ENCODE measurements at places on chromosomes 12 and 14.
A peak's percentile ranks its signal among the peaks of the same experiment; 100 is the strongest.

GRCh38 chr14:76923431-76924370 is 97.5 kb downstream of the LRRC74A start:
- DNase-seq, result no peak

DNA sequence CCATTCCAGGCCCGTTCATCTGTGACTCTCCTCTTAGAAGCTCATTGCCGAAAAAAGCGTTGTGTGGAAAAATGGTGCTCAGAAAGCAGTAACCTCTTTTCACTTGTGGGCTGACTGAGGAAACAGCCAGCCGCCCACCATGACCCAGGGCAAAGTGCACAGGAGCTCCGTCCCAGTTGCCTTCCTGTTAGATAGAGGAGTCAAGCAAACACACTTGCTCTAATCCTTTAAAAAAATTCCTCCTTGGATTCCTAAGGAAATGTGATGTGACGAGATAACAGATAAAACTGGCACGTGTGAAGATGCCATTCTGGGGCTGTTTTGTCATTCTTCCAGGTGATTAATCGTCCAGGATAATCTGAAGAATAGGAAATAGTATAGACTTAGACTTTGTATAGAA is 396.8 kb upstream of the DDHD1 start:
- no peak for DNase-seq

DNA sequence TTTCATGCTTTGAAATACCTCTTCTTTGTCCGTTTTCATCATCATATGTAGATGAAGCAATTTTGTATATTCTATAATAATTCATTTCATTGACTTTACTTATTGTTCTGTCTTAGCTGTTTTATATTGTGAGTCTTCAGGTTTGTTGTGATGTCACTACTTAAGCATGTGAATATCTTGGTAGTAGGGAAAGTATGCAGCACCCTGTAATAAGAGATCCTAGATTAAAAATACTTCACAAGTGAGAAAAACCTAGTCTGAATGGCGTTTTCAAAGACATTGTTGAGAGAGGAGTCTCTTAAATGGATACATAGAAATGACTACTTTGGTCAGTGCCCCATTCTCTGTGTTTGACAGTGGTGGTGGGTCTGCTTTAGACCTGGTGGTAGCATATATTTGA is 61.4 kb downstream of the SLC16A7 start:
- DNase-seq, result no peak

DNA sequence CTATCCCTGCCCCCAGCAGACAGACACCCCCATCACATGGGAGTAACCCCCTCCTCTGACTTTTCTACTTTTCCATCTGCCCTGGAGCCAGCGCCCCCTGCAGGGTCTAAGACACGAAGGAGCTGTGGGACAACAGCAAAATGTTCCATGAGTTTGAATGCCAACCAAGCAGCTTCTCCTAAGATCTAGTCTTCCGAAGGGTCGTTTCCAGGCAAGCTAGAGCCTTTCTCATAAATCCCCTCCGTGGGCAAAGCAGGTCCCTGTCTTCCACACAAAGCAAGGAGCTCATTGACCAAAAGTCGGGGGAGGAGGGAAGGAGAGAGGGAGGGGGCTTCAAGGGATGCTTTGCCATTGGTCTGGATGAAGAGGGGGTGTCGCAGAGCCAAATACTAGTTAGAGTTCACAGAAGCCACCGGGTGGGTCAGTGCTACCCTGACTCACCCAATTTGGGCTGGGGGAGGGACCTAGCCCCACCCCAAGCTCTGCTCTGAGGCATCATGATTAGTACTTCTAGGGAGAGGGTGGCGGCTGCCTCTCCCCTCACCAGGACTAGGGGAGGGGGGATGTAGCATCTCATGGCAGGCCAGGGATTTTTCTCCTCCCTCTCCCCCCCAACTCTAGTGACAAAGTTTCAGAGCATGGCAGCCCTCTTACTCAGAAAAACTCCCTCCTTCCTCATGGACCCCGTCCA is 1.6 kb downstream of the MSI1 start:
- peak; percentile 2 for DNase-seq

- no peak for DNase-seq
These were observed 41.9 kb upstream of the PAWR start for GRCh38 chr12:79732638-79733037.

DNA sequence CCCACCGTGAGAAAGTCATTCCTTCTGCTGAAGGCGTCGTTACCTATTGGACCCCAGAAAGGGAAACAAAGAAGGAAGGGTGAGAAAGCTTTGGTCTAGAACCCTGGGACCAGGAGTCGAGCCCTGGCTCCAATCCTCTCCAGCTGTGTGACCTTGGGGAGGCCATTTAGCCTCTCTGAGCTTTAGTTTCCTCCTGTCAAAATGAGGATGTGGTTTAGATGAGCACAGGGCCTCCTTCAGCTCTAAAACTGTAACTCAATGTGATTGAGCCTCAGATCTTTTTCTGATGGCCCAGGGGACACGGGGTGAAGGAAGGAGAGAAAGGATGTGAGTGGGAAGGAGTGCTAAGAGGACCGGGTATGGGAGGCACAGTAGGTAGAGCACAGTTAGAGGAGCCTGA is 7.7 kb downstream of the JDP2 start:
- no peak for DNase-seq

GRCh38 chr12:122855928-122856831 is 20.9 kb downstream of the HIP1R start:
- no peak for DNase-seq

DNA sequence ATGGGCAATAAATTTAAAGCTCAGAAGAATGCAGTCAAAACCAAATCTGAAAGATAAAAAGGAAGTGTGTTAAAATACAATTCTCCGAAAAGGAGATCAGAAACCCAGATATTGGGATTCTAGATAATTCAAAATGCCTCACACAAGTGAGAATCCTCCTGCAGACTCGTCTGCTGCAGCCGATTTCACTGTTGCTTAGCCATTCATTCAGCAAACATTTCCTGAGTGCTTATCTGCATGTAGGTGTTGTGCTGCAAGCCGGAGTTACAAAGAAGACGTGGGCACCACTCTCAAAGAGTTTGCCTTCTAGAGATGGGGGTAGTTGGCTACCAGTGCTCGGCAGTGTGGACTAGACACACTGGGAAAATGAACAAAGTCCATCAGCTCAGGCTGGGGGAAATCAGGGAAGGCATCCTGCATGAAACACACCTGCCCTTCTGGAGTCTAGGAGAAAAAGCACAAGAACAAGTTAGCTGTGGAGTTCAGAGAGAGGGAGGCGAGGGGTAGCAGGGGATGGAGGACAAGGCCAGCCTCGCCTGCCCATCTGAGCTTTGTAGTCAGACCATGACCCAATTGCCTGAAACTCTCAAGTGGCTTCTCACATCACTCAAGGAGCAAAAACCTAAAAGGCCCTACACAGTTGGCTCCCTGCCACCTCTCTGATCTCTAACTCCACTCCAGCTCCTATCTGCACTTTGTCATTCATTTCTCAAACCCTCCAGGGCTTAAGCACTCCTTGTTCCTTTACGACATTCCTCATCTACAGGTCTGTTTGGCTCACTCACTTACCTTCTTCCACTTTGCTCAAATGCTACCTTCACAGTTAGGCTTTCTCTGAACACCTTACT is 310.0 kb upstream of the DDHD1 start:
- no peak for DNase-seq

DNA sequence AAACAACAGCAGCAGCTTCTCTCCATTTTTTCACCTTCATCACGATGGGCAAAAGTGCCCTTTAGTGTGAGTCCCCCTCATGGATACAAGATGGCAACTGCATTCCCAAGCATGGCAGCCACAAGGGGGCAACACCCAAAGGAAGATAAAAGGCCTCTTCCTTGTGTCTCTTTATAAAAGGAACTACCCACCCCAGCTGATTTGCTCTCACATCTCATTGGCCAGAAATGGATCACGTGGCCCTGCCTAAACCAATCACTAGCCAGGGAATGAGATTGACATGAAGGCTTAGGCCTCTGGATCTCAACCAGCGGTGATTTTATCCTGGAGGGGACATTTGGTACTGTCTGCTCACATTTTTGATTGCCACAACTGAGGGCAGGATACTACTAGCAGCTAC is 21.9 kb upstream of the IFT81 start:
- no peak for DNase-seq

DNA sequence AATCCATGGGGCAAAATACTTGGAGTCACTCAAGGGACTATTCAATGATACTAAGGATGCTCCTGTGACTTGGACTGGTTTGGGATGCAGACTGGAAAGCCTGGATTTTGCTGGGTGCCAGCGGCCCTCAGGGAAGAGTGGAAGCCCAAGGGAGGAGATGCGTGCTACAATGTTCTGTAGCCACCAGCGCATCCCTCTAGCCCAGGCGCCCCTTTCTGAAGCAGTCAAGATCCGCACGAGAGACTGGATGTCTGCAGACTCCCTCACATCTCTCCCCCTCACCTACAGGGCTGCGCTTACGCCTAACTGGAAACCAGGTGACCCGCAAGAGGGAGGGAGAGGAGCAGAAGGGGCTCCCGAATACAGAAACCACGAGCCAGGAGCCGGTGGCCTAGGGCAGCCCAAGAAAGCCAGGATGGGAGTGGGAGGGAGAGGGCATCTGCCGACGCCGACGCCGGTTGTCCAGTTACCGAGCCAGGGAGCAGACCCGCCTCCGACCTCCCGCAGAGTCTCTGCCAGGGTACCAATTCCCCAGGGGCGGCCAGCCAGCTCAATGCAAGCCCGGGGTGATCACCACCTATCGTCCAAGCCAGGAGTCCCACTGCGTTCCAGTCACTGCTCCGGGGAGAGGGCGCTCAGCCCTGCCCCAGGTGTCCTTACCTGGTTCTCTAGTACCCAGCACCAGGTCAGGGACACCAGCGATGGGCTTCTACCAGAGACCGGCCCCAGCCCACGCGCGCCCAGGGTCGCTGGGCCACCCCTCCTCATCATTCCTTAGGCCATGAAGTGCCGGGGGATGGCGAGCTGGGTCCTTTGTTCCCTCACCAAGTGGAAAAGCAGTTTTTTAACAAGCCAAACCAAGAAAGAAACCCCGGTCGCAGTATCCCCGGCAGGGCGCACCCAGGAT is 1.2 kb downstream of the NTN4 start:
- no peak for DNase-seq

- no peak for DNase-seq
These were observed 34.1 kb downstream of the SLCO1B1 start for GRCh38 chr12:21165048-21165447.

DNA sequence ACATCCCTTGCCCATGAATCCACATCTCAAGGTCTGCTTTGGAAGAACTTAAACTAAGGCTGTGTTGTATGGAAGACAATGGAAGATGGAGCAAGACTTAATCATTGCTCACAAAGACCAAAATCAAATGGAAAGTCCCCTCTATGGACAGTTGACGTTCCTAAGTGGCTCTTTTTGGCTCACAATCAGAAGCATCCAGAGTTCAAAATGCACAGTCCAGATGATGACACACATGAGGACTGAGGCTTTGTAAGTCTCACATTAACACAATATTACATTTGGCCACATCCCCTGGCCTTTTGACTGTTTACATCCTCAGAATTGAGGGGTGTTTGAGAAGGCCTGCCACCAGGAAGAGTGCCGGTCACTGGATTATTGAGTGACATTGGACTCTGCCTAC is 122.3 kb upstream of the CPM start:
- DNase-seq, result no peak

- DNase-seq, result no peak
These were observed 32.9 kb upstream of the TTC7B start for GRCh38 chr14:90848944-90849731.

- DNase-seq, result no peak
These were observed 21.9 kb downstream of the ANKLE2 start for GRCh38 chr12:132739600-132740312.

DNA sequence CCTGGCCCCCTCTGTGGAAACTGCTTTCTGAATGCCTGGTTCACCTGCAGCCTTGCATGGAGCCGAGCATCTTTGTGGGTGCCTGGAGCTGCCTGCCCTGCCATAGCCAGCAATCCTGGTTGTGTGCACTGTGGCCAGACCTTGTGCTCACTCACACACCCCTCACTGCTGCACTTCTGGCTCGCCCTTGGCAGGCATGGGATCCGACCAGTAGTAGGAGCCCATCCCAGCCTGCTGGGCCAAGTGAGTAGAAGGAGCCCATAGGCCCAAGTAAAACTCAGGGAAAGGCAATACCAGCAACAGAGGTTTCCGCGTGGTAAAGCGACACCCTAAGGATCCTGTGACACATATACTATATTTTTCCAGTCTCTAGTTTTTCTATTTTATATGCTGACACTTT is 270.0 kb upstream of the NAV3 start:
- DNase-seq, result no peak

- no peak for DNase-seq
These were observed 64.4 kb downstream of the FBXL14 start for GRCh38 chr12:1529862-1530591.

DNA sequence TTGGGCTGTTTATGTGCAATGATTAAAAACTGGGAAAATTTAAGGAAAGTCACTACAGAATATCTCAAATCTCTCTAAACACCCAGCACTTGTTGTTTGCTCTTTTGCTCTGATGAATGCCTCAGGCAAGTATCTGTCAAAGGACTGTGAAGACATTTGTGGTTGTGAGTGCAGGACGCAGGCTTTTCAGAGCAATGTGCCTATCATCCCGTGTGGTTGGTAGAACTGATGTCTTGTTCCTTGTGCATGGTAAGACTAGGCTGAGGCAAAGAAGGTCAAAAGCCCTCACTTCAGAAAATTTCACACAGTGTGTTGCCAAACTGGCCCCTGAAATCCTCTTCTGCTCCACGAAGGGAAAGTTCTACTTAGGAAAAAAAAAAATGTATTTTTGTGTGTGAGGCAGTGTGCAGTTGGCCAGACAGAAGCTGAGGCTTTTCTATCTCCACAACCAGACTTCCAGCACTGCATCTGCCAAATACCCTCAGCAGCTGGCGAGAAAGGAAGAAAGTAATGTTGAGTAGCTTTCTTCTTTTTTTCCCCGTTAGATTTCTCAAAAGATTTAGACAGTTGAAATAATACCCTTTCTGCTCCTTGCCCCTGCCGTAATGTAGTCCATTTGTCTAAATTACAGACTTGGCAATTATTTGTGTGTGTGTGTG is 1103.1 kb downstream of the VRK1 start:
- no peak for DNase-seq

DNA sequence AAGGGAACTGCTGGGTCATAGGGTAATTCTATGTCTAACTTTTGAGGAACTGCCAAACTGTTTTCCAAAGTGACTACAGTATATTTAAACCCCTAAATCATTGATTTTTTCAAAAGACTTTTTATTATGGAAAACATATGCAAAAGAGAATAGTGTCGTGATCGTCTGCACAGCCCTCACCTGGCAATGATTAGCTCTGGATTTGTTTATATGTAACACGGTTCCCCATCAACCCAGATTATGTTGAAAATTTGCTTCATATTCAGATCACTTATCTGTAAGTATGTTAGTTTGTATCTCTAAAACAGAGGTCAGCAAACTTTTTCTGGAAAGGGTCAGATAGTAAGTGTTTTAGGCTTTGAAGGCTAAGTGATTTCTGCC is 52.7 kb downstream of the CCDC92 start:
- DNase-seq, result no peak

GRCh38 chr12:130013771-130014484 is 110.1 kb upstream of the TMEM132D start:
- no peak for DNase-seq
